ENCODE measurements at places on chromosomes 6 and 20.

GRCh38 chr20:11195169-11195568 is 521.4 kb upstream of the JAG1 start:
- no peak for DNase-seq

DNA sequence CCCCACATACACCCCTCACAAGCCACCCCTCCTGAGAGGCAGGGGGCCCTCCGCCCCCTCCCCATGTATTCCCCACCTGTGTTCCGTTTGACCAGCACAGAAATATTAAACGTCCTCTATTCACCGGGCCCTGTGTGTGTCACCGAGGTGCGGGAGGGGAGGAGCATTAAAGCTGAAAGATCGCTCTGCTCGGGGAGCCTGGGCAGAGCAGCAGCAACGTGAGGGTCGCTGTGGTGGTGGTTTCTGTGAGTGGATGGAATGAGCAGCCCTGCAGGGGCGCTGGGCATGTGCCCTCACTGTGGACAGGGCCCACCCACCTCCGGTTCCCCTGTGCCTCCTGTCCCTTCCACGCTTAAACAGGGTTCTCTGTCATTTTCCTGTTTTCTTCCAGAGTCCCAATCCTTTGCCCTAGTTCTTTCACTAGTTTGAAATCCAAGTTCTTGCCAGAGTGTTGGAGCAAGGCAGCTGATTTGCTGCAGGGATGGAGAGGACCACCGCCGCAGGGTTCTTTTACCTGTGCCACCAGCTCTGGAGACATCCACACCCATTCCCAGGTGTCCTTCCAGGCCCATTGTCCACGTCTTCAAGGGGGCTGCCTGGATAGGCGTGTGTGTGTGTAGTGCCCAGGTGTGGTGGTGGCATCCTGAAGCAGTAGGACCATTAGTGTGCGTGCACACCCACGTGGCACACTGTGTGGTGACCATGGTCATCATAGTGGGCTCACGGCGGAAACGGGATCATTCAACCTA is 37.6 kb upstream of the MDFI start:
- DNase-seq: no peak

DNA sequence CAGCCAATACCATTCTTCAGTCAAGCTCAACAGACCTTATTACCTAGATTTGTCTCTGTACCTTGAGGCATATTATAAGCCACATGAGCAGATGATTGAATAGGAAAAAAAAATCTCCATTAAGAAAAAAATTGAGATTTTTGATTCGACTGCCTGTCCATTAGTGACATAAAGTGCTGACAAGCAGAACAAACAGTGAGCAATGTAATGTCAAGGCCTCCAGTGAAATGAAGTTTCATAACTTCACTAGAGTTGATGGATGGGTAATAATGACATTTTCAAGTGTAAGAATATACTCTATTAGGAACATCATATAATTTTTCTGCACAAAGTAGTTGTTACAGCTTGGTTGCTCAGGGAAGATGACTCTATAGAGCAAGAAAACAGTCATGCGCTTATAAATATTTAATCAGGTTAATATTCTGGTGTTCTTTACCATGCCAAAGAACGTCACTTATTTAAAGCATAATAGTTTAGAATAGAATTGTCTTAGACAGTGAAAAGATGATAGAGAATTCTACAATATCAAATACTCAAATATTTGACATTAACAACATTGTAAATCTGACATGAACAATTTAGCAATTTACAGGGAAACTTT is 783.7 kb downstream of the EPHA7 start:
- DNase-seq: no peak

DNA sequence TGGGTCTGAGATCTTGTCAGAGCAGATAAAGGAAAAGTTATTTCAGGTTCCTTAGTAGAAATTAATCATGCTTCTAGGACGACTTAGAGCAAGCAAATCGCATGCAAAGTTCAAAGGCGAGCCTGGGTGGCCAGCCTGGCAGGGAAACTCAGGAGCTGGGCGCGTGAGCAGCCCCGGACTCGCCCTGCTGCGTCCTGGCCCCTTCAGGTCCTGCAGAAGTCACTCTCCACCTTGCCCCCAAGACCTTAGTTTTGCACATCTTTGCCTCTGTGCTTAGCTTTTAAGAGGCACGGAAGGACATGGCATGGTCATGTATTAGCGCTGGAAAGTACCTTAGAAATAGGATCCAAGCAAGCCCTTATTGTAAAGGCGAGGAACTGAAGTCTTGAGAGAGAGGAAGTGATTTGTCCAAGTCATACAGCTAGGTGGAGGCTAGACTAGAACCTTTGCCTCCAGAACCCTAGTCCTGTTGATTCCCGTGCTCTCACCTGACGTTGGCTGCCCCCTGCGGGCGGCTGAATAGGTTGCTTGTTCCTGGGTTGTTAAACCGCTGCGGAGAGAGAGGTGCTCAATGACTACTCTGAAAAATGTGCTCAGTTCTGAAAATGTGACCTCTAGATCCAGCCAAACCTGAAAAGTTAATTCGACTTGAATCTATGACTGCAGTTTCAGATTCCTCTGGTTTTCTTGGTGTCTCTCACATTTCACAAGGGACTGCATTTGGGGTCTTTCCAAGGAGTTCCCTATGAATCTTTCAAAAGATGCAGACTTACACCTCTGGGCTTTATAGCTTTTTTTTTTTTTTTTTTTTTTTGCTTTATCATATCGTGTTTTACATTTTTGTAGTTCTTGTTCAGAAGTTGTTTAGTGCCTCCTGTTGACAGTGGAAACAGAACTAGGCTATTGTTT is 2.7 kb downstream of the MYB start:
- DNase-seq: no peak

- no peak for DNase-seq
Observed at GRCh38 chr6:64489763-64490162, 854.2 kb downstream of the PHF3 start.

GRCh38 chr6:129684903-129685661 is 24.9 kb downstream of the ARHGAP18 start:
- no peak for DNase-seq

GRCh38 chr6:160141001-160141726 is 19.5 kb downstream of the SLC22A1 start:
- DNase-seq: no peak

GRCh38 chr20:17508756-17509155 is 22.4 kb downstream of the BFSP1 start:
- no peak for DNase-seq

DNA sequence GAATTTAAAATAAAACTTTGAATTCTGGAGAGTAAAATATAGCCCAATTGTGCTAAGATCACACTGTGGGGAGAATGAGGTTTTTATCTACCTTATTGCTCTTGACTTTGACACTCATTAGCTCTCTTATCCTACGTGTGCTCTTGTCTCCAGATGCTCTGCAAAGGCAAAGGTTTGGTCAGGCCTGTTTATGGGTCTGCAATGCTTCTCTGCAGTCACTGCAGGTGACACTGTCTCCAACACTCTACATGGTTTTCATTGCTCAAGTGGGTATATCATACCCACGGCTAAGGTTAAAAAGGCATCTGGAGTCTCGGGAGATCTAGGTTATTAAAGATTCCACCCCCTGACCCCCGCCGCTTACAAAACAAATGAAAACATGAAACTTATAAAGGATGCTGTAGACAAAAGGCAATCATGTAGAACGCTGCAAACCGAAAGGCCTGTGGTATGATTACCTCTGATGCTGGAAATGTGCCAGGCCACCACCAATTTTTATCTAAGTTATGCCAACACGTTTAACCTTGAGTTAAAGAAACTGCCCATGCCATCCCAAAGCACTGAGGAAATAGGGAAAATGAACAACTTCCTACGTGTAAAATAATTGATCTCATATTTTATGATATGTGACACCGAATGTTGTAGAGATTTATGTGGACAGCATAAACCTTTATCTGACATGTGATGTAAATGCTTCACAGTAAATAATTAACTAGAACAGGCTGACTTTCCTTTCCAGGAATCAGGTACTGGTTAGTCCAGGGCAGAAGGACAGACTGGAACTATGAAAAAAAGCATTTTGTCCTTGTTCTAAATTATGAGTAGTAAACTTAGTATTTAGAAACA is 238.2 kb upstream of the NOX3 start:
- DNase-seq: no peak

- DNase-seq: no peak
Observed at GRCh38 chr6:71737953-71738352, 148.4 kb upstream of the RIMS1 start.

DNA sequence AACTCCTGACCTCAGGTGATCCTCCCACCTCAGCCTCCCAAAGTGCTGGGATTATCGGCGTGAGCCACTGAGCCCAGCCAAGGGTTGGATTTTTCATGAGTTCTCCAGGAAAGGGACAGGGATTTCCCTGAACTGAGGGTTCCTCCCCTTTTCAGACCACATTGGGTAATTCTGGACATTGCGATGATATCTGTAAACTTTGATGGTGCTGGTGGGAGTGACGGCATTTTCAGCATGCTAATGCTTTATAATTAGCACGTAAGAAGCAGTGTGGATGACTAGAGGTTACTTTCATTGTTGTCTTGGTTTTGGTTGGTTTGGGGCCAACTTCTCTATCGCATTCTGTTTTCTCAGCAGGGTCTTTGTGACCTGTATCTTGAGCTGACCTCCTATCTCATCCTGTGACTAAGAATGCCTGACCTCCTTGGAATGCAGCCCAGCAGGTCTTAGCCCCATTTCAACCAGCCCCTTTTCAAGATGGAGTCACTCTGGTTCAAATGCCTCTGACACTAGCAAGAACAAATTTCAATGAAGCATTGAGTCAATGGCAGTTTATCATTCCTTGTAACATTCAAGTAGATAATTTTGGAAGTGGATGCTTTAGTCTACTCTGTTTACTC is 156.5 kb downstream of the TTLL2 start:
- DNase-seq: no peak

- no peak for DNase-seq
Observed at GRCh38 chr6:84061613-84062398, 28.2 kb downstream of the MRAP2 start.

GRCh38 chr6:6972456-6972855 is 135.3 kb upstream of the RREB1 start:
- no peak for DNase-seq

GRCh38 chr6:100447900-100448748 is 16.6 kb downstream of the SIM1 start:
- DNase-seq: no peak

DNA sequence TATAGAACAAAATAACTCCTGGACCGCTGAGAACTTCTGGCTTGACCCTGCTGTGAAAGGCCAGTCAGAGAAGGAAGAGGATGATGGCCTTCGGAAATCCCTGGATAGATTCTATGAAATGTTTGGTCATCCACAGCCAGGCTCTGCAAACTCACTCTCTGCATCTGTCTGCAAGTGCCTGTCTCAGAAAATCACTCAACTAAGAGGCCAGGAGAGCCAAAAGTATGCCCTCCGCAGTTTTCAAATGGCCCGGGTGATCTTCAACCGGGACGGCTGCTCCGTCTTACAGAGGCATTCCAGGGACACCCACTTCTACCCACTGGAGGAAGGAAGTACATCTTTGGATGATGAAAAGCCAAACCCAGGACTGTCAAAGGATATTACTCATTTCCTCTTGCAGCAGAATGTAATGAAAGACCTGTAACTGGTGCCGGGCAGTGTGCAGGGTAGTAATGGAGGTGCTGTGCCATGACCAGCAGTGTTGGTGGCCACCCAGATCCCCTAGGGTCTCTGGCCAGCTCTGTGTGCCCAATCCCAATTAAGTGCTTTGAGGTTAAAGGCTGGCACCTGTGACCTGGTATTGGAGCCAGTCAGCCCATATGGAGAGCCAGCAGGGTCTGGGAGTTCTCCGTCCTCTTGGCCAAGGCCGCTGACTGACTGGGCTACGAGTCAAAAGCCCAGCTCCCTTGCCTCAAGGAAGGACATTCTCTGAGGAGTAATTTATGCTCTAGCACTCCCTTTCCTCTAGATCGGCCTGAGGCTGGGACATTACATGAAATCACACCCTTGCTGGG is 87.1 kb downstream of the TRMT6 start:
- DNase-seq: no peak

DNA sequence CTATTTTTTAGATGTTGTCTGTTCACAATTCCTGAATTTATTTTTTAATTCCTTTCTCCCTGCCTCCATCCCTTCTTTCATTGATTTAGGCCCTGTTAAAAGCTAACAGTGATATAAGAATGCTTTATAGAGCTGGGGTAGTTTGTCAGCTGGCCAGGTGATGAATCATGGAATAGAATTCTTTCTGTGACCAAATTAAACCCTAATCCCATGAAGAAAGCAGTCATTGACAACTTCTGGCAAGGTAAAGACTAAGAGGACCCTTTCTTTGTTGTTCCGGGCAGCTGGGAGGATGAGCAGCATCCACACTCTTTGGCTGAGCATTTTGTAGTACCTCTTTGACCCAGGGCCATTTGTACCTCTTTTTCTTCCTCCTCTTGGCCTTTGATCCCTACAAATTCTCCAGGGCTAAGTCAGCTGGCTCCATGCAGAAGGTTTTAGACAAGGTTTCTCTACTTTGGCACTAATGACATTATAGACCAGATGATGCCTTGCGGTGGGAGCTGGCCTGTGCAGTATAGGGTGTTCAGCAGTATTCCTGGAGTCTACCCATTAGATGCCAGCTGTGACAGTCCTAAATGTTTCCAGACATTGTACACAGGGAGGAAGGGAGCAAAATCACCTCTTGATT is 102.9 kb downstream of the SLX4IP start:
- no peak for DNase-seq

DNA sequence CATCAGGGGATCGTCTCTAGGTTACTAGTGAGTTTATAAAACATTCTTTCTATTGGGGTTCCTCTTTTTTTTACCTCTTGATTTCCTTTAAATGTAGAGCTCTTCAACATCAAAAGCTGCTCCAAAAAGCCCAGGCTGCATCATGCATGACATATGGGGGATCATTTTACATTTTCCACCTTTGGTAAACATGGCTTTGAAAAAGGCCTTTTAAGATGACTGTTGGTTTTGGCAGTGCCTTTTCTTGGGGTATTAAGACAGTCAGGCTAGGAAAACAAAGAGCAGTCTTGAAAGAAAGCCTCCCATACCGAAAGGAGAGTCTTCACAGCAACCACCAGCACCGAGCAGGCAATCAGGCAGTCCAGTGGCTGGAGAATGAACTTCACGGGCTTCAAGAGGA is 73.2 kb downstream of the NPEPL1 start:
- DNase-seq: no peak

Measured in stimulated activated CD8-positive, alpha-beta memory T cell treated with anti-CD3 and anti-CD28 coated beads, Interleukin-4, amount 100 ng/mL, for 1 hour (primary cell).